ENCODE measurements at places on chromosomes 2 and 18.

- no peak for DNase-seq
Measured at GRCh38 chr2:240324312-240325015, 111.0 kb upstream of the GPC1 start.

- DNase-seq, result no peak
Measured at GRCh38 chr18:78505851-78506461, 473.7 kb upstream of the SALL3 start.

DNA sequence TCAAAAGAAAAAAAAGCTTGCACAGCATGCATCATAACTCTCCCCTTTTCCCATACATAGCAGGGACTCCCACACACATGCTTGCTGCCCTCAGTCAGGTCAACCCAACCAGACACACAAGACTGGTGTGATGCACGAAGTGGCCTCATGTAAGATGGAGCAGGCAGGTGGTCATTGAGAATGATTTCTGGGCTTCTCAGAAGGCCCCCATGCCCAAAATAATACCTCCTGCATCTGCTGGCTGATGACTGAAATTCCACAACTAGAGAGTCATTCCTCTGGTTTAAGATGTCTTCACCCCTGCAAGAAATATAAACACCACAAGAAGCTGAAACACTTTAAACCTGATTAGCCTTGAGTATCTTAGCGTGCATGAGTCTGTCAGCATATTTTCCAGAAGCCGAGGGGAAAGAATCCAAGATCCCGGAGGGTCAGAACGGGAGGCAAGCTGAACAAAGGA, 131.1 kb downstream of the AFF3 start:
- DNase-seq, result peak; percentile 64

- no peak for DNase-seq
Measured at GRCh38 chr2:22748909-22749308, 636.1 kb upstream of the KLHL29 start.

- no peak for DNase-seq
Measured at GRCh38 chr2:63984606-63985359, 34.4 kb downstream of the VPS54 start.

- DNase-seq, result no peak
Measured at GRCh38 chr2:171391532-171391931, 42.3 kb downstream of the METTL8 start.

- DNase-seq, result no peak
Measured at GRCh38 chr2:219399716-219400478, 12.2 kb upstream of the DNPEP start.

DNA sequence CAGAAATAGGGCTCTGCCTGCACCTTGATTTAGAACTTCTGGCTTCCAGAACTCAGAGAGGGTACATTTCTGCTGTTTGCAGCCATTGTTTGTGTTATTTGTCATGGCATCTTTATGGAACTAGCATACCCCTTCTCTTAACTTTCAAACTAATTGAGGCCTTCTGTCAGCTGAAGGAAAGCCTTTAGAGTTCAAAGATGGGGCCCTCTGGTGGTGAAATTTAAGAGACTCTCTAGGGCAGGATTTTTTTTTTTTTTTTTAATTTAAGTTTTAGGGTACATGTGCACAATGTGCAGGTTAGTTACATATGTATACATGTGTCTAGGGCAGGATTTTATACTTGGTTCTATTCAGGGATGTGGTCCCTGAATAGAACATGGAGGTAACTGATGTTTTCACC, 260.6 kb upstream of the LINC00305 start:
- DNase-seq, result peak; percentile 8

DNA sequence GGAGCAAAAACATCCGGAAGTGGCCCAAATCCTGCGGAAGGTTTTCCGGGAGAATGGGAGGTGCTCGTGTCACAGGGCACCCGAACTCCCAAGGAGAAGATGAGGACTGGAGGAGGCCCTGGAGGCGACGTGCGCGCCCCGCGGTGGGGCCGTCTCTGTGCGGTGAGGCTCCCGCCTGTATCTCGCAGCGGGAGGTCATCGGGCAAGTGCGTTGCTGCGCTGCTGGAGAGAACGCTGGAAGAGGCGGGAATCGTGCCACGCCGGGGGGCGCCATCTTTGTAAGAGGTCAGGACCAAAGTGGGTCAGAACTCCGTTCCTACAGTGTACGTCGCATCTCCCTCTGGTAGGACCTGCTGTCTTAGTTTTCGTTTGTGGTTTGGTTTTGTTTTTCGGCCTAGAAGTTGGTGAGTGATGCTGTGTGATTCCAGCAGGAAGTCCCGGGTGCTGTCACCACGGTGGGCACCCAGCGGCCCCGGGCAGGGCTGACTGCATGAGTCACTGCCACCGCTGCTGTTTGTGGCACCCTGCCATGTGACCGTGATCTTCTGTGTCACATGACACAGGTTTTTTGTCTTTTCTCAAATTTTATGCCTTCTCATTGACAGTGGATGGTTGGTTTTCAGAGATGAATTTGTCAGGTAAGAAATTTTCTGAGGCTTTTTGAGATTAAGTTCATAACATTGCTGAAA, 21.5 kb upstream of the ATP9B start:
- peak; percentile 46 for DNase-seq

- DNase-seq, result no peak
Measured at GRCh38 chr2:11473659-11474433, 7.9 kb upstream of the E2F6 start.

DNA sequence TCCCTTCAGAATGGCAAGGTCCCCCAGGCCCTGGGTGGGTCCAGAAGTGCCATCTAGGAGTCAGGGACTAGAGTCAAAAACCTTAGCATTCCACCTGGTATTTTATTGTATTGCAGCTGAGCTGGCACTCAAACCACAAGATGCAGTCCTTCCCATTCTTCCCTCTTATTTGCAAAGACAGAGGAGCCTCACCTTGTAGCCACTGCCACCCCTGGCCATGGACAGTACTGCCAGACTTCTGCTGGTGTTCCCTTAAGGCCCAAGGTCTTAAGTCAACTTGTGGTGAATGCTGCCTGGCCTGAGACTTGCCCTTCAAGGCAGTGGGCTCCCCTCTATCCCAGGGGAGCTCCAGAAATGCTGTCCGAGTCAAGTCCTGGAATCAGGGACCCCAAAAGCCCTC, 6.9 kb downstream of the UGT1A10 start:
- DNase-seq, result peak; percentile 28

DNA sequence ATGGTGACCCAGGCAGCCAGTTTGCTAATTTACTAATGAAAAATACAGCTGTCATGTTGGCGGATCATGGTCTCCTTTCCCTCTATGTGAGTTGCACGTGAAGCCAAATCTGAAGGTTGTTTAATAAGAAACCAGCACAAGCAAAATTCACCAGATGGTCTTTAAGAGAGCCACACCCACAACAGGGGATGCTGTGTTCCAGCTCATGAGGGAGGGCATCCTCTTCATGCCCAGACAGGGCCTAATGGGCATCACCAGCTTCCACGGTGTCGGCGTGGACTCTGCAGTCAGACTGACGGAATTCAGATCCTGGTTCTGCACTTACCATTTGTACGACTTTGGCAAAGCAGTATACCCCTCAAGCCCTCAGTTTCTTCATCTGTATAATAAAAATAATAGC, 39.9 kb downstream of the TMEM247 start:
- DNase-seq, result no peak

GRCh38 chr2:197207106-197207505, 103.5 kb downstream of the ANKRD44 start:
- DNase-seq, result no peak

DNA sequence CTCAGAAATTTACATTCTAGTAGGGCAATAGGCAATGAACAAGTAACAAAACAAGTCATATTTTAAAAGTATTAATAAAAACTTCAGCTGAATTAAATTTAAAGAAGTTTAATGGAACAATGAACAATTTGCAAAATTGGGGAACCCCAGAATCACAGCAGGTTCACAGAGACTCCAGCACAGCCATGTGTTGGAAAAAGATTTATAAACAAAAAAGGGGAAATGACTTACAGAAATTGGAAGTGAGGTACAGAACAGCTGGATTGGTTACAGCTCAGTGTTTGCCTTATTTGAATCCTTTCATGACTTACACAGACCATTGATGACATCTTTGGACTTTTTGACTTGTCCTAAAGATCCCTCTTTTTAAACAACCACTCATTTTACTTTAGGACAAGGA, 179.9 kb upstream of the SCN7A start:
- DNase-seq, result no peak

DNA sequence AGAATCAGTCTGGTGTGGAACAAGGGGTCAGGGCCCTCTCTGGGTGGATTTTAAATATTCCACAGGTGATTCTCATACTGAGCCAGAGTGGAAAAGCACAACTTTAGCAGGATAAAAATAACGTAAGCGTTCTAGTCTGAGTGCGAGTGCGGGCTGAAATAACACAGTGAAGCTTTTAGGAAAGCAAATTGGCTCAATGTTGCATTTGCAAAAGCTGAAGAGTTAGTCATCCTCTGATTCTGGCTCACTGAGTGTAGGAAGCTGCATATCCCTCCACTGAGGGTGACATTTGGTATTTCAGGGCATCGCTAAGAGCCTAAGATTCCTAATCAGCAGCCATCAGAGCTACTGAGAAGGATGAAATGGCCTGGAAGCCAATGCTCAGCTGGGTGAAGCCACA, 134.7 kb downstream of the RIF1 start:
- no peak for DNase-seq

DNA sequence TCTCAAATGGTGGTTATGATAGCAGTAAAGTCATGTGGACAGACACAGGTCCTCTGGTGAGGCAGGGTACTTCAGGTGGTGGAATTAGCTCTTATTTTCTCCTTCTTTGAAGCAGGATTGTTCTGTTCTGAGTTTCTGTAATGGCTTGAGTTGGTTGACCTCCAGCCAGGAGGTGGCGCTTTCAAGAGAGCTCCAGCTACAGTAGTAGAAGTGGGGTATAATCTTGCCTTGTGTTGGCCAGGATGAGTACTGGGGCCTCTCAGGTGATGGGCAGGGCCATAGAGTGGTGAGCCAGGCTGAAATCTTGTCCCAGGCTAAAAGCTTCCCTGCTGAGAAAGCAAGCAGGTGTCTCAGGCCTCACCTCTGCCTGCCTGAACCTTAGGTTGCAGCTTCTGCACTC, 52.5 kb upstream of the CSRNP3 start:
- DNase-seq, result no peak

DNA sequence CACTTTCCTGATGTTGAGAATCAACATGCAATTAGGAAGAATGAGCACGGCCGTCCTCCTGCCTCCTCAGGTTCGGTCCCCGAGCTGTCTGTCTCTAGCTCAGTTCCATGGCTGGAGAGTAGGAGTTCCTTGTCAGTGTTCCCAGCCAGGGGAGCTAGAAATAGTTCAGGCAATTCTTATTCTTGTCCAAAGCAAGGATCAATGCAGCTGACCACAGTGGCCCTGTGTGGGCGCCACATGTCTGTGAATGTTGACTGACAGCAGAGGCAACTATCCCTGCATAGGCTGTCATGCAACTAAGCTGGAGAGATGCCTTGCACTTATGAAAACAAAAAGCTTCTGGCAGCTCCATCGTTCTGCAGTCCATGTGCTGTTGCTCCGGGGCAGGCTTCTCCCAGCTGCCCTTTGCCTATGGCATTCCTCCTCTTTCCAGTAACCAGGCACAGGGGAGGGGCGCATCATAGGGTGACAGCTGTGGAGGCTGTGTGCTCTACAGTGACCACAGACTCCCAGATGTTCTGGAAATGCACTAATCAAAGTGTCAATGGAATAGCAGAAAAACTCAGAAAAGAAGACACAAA, 58.7 kb downstream of the PDCL3 start:
- no peak for DNase-seq

DNA sequence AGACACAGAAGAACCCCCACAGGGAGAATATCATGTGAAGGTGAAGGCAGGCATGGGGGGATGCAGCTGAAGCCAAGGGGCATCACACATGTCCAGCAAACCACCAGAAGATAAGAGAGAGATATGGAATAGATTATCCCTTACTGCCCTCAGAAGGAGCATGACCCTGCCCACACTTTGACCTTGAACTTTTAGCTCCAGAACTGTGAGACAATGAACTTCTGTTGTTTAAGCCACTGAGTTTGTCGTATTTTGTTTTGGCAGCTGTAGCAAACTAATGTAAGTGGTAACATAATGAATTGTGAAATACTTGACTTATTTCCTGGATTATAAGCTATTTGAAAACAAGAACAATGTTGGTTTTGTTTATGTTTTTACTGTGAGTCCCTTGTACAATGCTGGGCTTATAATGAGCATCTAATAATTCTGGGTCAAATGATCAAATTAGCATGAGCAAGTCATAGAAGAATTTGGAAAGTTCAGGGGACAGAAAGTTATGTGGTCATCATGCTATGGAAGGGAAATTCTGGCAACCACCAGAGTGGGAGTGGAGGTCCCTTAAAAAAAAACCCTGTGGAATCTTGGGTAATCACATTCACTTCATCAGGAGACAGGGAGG, 541.0 kb upstream of the KLHL29 start:
- no peak for DNase-seq

Measured in HT1080 (cell line).